Epithelial cell of proximal tubule (primary cell): ENCODE measurements at places on chromosomes 7 and 10. TPM values are rescaled to one million over a fixed set of nuclear protein-coding genes. Genes with fewer than 3 reads are reported as not detected.

The MMP21 gene
- total RNA-seq: 0.06 TPM in 1 of 2 replicates, not detected in the other

The GTPBP4 gene
- 57.9 and 66.5 TPM in 2 replicates for total RNA-seq

The ACBD7 gene
- total RNA-seq: 1.2 and 1.6 TPM in 2 replicates

The HHEX gene
- 2.2 and 4.5 TPM in 2 replicates for total RNA-seq

The MBLAC1 gene
- total RNA-seq: 2.6 and 3.7 TPM in 2 replicates

The LIPK gene
- total RNA-seq: not detected in 2 replicates

The EPHA1 gene
- 4.5 and 14.4 TPM in 2 replicates for total RNA-seq

The TRPV6 gene
- 0.06 and 0.29 TPM in 2 replicates for total RNA-seq

The SORCS1 gene
- total RNA-seq: 0.06 TPM in 1 of 2 replicates, not detected in the other

The VWDE gene
- total RNA-seq: 0.12 and 0.29 TPM in 2 replicates

The SUN3 gene
- total RNA-seq: 0.43 TPM in 1 of 2 replicates, not detected in the other

The PNLIPRP2 gene
- total RNA-seq: not detected in 2 replicates

The SLC26A5 gene
- not detected in 2 replicates for total RNA-seq

The INHBA gene
- total RNA-seq: 5.9 and 8.9 TPM in 2 replicates

The DYNC1I1 gene
- 0.06 and 0.14 TPM in 2 replicates for total RNA-seq

The GALNT17 gene
- total RNA-seq: 0.12 TPM in 1 of 2 replicates, not detected in the other

The RADIL gene
- total RNA-seq: 1.2 and 2.4 TPM in 2 replicates

The GRM3 gene
- total RNA-seq: not detected in 2 replicates

The ZPBP gene
- not detected in 2 replicates for total RNA-seq

The SFXN4 gene
- total RNA-seq: 17.1 and 28.9 TPM in 2 replicates

The MNX1 gene
- total RNA-seq: 2.1 and 4.6 TPM in 2 replicates

The TCAF2 gene
- total RNA-seq: 0.07 and 2.3 TPM in 2 replicates

The PFKFB3 gene
- total RNA-seq: 31.3 and 54.9 TPM in 2 replicates

The SLC13A1 gene
- total RNA-seq: not detected in 2 replicates

The C10orf143 gene
- 0.22 and 4.7 TPM in 2 replicates for total RNA-seq

The CROT gene
- 5.6 and 8.2 TPM in 2 replicates for total RNA-seq

The IGFBP1 gene
- 4.6 and 16.5 TPM in 2 replicates for total RNA-seq
